ENCODE measurements at places on chromosomes 13 and 19.

DNA sequence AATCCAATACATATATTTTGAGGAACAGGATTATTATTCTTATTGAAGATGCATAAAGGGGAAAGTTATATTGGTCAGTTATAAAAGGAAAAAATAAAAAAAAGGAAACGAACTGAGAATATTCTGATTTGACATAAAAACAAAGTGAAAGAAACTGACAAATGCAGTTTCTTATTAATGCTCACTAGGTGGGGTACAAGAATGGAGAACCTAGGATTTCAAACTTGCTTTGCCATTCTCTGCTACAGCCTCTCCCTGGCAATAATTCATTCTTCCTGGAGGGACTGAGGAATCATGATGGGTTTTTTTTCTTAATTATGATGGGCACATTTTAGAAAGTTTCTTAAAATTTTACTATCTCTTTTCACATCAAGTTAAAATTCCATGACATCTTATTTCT, 154.9 kb downstream of the PCDH9 start:
- no peak for DNase-seq

- DNase-seq: no peak
These were observed 32.5 kb downstream of the MARK4 start for GRCh38 chr19:45283443-45284033.

DNA sequence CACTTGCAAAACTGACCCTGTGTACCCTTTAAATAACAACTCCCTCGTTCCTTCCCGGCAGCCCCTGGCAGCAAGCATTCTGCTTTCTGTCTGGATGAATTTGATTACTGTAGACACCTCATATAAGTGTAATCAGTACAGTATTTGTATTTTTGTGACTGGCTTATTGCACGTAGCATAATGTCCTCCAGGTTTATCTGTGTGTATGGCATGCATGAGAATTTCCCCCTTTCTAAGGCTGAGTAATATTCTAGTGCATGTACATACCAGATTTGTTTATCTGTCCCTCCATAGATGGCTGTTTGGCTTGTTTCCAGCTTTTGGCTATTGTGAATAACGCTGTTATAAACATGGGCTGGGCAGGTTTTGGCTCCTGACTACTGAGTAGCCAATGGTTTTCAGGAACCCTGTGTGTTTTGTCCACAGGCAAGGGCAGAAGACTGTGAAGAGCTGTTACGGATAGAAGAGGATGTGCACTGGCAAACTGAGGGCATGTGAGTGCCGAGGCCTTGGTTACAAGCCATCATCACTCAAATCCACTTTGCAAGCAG, 98.0 kb downstream of the ESD start:
- DNase-seq: no peak

GRCh38 chr19:6218491-6219146, 61.2 kb downstream of the MLLT1 start:
- peak; percentile 7 for DNase-seq

GRCh38 chr19:10763828-10764339, 46.0 kb downstream of the DNM2 start:
- DNase-seq: no peak

- DNase-seq: peak; percentile 89
These were observed 7.5 kb upstream of the MADCAM1 start for GRCh38 chr19:488505-489417.

- no peak for DNase-seq
These were observed 20.9 kb downstream of the KLHL26 start for GRCh38 chr19:18657590-18658365.

DNA sequence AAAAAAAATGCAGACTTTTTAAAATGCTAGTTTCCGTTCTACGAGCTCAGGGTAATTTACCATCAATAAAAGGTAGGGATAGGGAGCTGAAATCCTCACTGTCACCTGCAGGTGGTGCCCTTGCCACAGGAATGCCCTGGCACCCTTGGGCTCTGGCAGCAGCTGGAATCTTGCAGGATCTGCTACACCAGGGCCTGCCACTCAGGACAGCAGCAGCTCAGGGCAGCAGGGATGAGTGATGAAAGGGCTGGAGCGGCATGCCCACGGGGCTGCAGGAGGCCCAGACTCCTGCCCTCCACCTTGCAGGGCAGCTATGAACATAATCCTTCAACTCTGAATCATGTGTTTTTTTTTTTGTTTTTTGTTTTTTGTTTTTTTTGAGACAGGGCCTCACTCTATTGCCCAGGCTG, 54.0 kb downstream of the GNG7 start:
- DNase-seq: peak; percentile 75

DNA sequence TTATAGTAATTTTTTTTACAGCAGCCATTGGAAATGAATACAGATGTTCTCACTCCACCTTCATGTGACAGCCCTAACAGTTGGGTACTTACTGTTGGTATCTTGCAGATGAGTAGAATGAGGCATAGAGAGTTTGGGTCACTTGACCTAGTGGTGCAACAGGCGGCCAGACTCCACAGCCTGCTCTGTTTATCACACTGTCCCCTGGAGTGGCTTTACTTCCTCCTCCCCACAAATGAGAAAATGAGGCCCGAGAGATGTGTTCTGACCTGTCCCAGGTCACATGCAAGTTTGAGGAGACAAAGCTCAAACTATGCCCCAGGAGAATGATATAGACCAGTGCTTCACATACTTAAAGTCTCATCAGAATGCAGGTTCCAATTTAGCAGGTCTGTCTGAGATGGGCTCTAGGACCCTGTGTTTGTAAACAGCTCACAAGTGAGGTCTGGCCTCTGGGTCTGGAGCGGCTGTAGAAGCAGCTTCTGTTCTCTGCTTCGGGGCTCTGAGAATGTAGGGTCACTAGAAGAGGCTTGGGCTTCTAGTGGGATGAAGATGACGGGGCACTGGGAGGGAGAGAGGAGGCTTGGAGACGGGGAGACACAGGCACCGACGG, 37.4 kb upstream of the RCBTB2 start:
- no peak for DNase-seq

GRCh38 chr19:16433986-16434385, 37.8 kb downstream of the EPS15L1 start:
- no peak for DNase-seq

- no peak for DNase-seq
These were observed 30.7 kb downstream of the GPR180 start for GRCh38 chr13:94632226-94632980.

DNA sequence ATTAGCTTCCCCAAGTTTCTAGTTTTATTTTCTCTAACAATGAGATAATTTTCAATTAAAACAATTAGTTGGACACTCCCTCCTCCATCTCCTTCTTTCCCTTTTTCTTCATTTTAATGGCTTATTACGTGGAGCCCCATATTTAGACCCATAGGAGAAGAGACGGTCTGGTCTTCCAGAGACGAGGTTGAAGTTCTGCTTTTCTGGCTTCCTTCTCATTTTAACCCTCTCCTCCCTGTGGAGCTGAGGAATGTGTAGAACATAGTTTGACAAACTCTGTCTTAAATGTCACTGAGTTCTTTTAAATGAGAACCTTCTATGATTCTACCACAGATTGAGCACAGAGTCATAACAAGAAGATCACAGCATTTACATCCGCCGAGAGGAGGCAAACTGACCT, 86.8 kb downstream of the EDNRB start:
- no peak for DNase-seq

DNA sequence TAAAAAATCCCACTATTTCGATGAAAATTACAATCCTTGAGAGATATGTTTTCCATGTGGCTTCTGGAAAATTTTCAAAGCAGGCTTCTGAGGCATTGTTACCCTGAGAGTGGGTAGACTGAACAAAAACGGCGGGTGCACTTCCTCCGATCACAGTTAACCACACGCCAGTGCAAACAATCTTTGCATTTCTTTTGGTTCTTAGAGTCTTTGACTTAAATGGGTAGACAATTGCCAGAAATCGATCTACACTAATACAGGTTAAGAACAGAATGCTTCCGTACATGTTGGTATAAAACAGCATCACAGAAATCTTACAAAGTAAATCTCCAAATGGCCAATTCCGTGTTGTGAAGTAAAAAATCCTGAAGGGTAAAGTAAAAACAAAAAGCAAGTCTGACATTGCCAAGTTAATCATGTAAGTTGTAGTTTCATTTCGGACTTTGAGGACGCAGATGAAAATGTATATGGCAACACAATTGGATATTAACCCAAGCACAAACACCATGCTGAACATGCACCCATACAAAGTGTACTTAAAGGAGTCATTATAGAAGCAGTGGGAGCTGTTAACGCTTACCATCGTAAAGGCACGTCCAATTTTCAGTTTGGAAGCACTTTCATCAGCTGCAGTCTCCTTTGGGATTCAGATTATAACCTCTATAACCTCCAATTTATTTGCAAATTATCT, 927 bp downstream of the LPAR6 start:
- DNase-seq: no peak

DNA sequence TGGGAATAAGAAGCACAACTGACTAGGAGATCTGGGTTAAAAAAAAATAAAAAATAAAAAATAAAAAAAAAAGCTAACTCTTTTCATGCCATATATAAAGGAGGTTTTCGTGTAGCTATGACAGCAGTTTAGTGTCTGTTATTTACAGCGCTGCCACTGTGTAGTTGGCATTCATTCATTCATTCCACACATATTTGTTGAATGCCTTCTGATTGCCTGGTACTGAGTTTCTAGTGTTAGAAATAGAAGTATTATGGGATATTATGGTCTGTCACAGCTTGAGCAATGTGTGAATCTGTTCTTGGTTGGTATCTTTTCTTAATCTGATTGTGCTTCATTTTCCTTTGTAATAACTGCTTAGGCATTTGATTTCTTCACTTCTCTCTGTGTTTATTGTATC, 237.4 kb downstream of the NBEA start:
- no peak for DNase-seq

DNA sequence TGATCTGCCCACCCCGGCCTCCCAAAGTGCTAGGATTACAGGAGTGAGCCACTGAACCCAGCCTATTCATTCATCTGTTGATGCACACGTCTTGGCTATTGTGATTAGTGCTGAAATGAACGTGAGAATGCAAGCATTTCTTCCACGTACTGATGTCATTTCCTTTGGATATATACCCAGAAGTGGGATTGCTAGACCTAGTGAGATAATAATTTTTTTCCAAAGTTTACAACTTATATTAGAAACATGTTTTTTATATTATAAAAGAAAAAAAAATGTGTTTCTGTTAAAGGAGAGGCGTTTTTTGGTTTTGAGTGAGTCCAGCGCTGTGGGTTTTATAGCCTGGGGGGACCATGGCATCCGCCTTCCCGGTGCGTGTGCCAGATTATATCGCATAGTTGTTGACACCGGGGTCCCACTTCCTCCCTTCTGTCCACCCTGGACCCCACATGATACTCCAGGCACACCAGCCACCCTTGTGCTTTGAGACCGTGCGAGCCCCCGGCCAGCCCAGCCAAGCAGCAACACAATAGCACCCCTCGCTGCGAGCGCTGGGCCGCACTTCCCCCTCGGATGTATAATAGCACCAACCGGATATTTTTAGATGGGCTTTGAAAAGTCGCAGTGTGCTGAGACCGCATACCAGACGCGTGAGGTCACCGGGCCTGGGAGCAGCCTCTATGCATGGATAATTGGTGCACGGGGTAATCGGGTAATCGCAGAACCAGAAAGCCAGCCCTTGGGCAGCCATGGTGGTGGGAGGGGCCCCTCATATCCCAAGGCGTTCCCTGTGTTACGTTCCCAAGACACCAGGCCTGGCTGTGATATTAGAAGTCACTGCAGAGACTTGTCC, 59.6 kb downstream of the MYO9B start:
- DNase-seq: no peak

GRCh38 chr19:55246462-55247451, 12.1 kb downstream of the PPP6R1 start:
- DNase-seq: no peak

DNA sequence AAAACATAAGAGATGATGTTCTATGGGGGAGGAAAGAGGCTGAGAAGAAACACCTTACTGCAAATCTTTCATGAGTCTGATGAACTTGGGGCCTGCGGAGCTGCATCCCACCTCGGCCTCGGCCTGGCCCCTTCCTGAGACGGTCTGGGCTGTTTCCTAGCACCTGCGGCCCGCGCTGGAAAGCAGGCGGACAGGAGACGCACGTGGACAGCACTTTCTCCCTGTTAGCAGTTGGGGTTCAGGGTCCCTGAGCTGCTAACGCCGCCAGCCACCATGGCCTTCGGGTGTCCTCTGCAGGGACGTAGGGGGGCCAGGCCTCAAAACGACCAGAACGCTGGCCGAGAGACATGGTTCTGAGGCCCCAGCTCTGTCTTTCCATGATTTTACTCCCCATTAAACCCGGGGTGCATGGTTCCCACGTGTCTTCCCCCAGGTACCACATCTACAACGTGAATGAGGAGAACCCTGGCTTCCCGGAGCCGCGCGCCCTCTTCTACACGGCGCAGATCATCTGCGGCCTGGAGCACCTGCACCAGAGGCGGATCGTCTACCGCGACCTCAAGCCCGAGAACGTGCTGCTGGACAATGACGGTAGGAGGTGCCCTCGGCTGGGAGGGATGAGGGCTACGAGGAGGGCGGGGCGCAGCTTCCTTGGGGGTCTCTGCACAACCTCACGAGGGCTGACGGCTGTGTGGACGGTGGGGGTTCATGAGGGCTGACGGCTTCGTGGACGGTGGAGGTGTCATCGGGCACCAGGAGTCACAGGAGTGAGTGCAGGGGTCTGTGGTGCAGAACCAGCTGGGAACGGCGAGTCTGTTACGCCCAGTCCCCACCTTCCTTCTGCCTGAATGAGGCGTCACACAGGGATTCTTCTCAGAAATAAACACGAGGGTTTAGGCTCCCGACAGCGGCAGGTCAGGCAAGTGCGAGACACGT, 4.3 kb downstream of the GRK1 start:
- DNase-seq: no peak

DNA sequence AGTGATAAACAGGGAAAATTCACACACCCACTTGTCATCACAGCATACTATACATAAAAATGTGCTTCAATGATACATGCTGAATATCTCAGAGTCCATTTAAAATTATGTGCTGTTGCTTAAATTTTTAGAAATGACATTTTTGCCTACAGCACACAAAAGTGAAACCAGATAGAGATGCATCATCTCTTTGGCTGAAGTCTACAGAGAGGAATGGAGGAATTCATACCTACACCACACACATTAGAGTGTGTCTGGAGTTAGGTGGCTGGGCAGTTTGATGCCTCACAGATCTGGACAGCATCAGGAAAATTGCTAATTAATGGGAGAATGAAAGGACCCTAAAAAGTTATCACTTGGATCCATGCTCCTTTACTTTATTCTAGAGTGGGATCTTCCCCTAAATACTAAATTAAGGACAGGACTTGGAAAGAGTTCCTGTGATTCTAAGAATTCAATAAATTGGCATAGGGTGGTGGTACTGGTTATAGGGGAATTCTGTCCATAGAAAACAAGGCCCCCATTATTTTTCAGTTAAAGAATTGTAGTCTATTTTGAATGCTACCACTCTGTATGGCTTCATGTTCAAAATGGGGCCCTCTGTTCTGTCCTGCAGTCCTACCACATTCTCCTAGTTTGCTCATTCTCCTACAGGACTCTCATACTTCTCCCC, 41.3 kb downstream of the RCBTB2 start:
- DNase-seq: no peak

GRCh38 chr19:32966750-32967149, 5.0 kb downstream of the CEP89 start:
- DNase-seq: no peak

- peak; percentile 34 for DNase-seq
These were observed 22.4 kb upstream of the SEMA6B start for GRCh38 chr19:4581666-4582553.

GRCh38 chr13:51523082-51523518, 61.2 kb upstream of the WDFY2 start:
- DNase-seq: no peak

GRCh38 chr13:113464476-113464875, 11.2 kb upstream of the ADPRHL1 start:
- no peak for DNase-seq

- DNase-seq: no peak
These were observed 33.0 kb downstream of the GJA3 start for GRCh38 chr13:20127562-20128458.
